ENCODE measurements at places on chromosomes 2 and 18.
A peak's percentile ranks its signal among the peaks of the same experiment; 100 is the strongest.

DNA sequence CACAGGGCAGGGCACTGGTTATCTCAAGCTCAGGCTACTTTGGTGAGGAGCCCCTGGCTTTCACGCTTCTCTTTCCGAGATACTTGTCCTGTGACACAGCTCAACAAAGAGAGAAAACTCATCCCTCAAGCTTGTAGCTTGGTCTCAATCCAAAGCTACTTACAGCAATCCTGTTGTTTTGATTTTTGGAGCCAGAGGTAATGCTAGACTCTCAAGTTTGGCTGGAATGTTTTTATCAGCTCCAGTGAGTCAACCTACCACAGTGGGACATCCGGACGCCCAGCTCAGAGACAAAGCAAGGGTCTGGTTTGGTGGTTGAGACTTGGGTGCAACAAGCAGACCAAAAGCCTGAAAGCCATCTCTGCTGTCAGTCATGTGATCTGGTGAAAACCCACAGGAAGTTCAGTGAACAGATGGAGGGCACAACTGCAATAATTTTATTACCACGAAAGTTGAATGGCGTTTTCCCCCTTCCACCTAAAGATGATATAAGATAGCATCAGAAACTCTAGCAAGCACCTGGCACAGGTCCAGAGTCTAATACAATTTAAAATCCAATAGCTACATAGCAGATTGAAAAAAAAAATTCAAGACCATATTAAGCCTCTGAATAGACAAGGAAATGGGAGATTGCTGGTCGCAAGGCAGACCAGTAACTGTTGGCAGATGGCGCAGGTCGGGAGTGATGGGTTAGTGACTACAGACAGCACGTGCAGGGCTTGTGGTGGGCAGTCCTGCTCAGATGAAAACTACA, 102.3 kb upstream of the SMAD7 start:
- no peak overlapping the region for H3K4me3 ChIP-seq
- peaks cover 7% of the 10 kb centered on the region for H3K36me3 ChIP-seq
- no peak overlapping the region for H3K27ac ChIP-seq
- H3K27me3 ChIP-seq, result no peaks in the 10 kb centered on the region

DNA sequence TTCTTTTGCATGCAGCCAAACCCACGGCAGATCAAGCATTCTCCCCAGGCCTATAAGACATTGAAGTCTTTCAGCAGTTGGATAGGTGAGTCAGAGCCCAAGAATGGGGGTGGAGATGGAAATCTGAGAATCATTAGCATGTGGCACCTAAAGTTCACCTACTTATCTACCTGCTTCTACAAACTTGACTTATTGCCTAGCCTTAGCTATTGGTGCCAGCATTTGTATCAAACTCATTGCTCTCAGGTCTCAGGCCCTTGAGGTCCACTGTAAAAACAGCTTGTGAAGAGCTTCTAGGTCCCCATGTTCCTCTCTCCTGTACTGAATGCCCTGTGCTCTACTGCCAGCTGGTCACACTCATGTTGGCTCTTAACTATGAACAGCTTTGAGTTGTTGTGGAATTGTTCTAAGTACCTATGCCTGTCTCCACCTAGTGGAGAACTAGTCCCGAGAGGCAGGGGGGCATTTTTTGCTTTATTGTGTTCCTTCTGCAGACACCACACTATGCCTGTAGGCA, 278.4 kb upstream of the SPRED2 start:
- H3K36me3 ChIP-seq, result no peaks in the 10 kb centered on the region
- H3K4me1 ChIP-seq, result no peaks in the 10 kb centered on the region
- H3K27me3 ChIP-seq, result peaks cover 2% of the 10 kb centered on the region
- H3K27ac ChIP-seq, result no peak overlapping the region

DNA sequence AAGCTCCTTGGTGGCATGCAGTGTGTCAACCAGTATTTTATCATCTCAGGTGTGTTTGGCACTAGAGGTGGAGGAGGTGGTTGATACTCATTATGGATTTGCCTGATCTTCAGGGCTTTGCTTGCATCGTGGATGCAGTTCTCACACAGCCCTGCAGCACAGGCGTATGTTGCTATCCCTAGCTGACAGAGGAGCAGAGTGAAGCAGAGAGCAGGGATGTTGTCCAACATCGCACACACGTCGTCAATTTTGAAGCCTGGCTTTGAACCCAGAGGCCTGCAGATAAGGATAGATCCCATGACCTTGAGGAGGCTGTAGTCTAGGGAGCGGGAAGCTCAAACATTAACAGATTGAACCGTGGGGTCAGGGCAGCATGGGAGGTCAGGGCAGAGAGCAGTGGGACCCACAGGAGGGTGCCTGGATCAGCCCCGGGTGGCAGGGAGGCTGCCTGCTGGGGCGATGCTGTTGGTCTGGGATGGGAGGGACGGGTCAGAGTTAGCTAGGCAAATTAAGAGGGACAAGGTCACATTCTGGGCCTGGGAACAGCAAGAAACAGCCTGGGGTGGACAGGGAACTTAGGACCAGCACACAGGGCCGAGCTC, 4.2 kb downstream of the RNF144A start:
- H3K27ac ChIP-seq, result no peak overlapping the region
- H3K4me1 ChIP-seq, result peaks cover 19% of the 10 kb centered on the region
- no peak for DNase-seq

GRCh38 chr2:224347176-224348051, 54.5 kb downstream of the FAM124B start:
- no peaks in the 10 kb centered on the region for H3K4me1 ChIP-seq
- DNase-seq, result no peak
- no peak overlapping the region for H3K4me3 ChIP-seq
- no peak overlapping the region for H3K27ac ChIP-seq
- peaks cover 30% of the 10 kb centered on the region for H3K27me3 ChIP-seq
- no peaks in the 10 kb centered on the region for H3K36me3 ChIP-seq

- peaks cover 8% of the 10 kb centered on the region for H3K27me3 ChIP-seq
- no peaks in the 10 kb centered on the region for H3K36me3 ChIP-seq
- H3K4me3 ChIP-seq, result no peak overlapping the region
- H3K4me1 ChIP-seq, result peaks cover 12% of the 10 kb centered on the region
- no peak overlapping the region for H3K27ac ChIP-seq
Measured at GRCh38 chr18:36095936-36096519, 28.7 kb upstream of the RPRD1A start.

GRCh38 chr2:25042321-25043240, 705 bp downstream of the EFR3B start:
- no peak overlapping the region for H3K27ac ChIP-seq
- no peaks in the 10 kb centered on the region for H3K36me3 ChIP-seq
- peak overlapping the region; percentile 70 for H3K4me3 ChIP-seq
- DNase-seq, result peak; percentile 17
- peaks cover 49% of the 10 kb centered on the region for H3K27me3 ChIP-seq

DNA sequence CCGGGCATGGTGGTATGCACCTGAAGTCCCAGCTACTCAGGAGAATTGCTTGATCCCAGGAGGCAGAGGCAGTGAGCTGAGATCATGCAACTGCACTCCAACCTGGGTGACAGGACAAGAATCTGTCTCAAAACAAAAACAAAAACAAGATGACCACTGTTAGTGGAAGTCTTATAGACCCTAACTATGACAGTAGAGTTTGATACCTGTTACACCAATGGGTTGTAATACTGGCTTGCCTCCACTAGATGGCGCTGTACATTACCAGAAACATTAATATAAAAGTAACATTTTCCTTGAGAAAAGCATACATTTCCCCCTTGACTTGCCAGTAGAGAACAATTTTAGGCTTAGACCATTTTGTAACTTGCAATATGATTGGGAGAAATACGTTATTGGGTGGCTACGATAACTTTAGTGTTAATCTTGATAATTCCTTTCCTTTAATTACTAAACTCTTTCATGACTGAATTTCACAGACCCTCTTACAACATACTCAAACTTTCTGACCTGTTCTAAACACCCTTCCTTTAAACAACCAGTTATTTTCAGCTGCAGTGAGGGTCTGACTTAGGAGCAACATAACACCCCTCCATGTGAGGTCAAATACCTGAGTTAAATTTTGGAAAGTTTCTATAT, 19.5 kb downstream of the SLC25A52 start:
- DNase-seq, result peak; percentile 59
- H3K36me3 ChIP-seq, result no peaks in the 10 kb centered on the region
- no peak overlapping the region for H3K4me3 ChIP-seq
- no peak overlapping the region for H3K27ac ChIP-seq
- no peaks in the 10 kb centered on the region for H3K27me3 ChIP-seq
- H3K4me1 ChIP-seq, result no peaks in the 10 kb centered on the region

DNA sequence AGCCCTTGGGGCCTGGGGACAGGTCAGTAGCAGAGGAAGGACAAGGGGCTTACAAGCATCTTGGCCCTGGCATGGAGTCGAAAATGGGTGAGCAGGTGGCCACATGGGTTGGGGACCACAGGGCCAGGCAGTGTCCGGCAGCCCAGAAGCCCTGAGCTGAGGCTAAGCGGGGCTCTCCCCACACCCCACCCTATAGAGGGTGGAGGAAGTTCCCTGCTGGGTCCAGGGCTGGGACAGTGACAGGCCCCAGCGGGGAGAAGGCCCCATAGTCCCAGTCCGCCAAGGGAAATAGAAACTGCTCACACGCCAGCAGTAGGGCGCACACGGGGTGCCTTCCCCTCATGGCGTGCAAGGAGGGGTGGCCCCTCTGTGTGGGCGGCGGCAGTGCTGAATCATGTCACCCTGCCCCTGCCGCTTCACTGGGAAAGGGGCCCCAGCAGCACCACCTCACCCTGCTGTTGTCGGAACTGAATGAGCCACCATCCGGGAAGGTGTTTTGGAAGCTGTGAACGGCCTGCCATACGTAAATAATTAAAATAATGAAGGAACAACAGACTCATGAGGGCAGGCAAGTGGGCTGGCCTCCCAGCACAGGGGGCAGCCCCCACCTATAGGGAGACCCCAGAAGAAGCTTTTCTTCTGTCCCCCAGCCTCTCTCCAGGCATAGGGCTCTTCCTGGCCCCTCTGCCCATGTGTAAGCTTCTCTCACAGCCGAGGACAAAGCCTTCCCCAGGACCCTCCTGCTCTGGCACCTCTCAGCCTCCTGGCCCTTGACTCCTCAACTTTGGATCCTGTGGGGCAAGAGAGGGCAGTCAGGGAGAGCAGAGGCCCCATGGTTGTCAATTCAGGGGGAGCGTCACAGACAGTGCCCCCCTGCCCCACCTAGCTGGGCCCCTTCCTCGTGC, 12.7 kb upstream of the DUSP2 start:
- no peaks in the 10 kb centered on the region for H3K27me3 ChIP-seq
- H3K27ac ChIP-seq, result peak overlapping the region; percentile 80
- DNase-seq, result peak; percentile 81

- no peaks in the 10 kb centered on the region for H3K36me3 ChIP-seq
- no peak overlapping the region for H3K27ac ChIP-seq
- peaks cover 1% of the 10 kb centered on the region for H3K27me3 ChIP-seq
Measured at GRCh38 chr2:96888072-96889011, 18.5 kb upstream of the SEMA4C start.

DNA sequence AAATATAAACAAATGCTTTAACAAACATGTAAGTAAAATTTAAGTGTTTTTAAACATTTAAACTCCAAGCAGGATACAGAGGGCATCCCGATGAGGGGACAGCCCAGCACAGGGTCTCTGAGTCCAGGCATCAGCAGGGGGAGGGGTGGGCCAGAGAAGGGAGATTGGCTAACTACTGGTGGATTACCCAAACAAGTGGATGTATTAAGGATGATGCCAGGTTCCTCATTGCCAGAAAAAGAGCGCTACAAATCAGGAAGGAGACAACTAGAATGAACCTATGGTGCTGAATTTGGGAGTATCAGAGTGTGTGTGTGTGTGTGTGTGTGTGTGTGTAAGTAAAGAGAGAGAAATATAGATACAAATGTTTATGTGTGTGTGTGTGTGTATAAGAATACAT, 162.0 kb upstream of the RMP24 start:
- H3K27me3 ChIP-seq, result peaks cover 6% of the 10 kb centered on the region
- H3K4me3 ChIP-seq, result no peak overlapping the region
- no peak overlapping the region for H3K27ac ChIP-seq
- no peaks in the 10 kb centered on the region for H3K36me3 ChIP-seq
- H3K4me1 ChIP-seq, result peaks cover 4% of the 10 kb centered on the region

- H3K27ac ChIP-seq, result no peak overlapping the region
- H3K27me3 ChIP-seq, result no peaks in the 10 kb centered on the region
- peaks cover 75% of the 10 kb centered on the region for H3K36me3 ChIP-seq
- no peak overlapping the region for H3K4me3 ChIP-seq
Measured at GRCh38 chr2:96353606-96354101, 18.1 kb downstream of the NCAPH start.

DNA sequence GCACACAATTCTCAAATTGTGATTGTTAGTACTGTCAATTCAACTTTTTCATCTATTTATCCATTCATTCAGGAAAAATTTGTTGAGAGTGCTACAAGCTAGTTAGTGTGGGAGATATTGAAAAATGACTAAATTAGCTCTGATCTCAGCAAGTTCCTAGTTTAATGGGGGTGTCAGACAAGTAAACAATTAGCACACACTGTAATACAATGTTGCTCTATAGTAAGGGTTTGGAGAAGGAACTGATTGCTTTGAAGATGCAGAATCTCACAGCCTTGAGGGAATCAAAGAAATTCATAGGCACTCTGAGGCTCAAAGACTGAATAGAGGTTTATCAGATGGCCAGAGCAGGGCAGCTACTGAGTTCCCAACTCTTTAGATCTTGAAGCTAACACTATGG, 6.8 kb upstream of the CCNYL1 start:
- no peak overlapping the region for H3K4me3 ChIP-seq
- H3K4me1 ChIP-seq, result peaks cover 5% of the 10 kb centered on the region
- H3K36me3 ChIP-seq, result no peaks in the 10 kb centered on the region

GRCh38 chr2:104504331-104505073, 349.4 kb upstream of the POU3F3 start:
- no peak overlapping the region for H3K27ac ChIP-seq
- no peak overlapping the region for H3K4me3 ChIP-seq
- H3K36me3 ChIP-seq, result no peaks in the 10 kb centered on the region
- DNase-seq, result no peak

- no peaks in the 10 kb centered on the region for H3K36me3 ChIP-seq
- H3K4me1 ChIP-seq, result no peaks in the 10 kb centered on the region
- no peak overlapping the region for H3K4me3 ChIP-seq
- H3K27me3 ChIP-seq, result peaks cover 10% of the 10 kb centered on the region
- DNase-seq, result no peak
Measured at GRCh38 chr2:149224543-149224942, 105.8 kb upstream of the LYPD6 start.
